ENCODE measurements at places on chromosomes 7 and 10.

DNA sequence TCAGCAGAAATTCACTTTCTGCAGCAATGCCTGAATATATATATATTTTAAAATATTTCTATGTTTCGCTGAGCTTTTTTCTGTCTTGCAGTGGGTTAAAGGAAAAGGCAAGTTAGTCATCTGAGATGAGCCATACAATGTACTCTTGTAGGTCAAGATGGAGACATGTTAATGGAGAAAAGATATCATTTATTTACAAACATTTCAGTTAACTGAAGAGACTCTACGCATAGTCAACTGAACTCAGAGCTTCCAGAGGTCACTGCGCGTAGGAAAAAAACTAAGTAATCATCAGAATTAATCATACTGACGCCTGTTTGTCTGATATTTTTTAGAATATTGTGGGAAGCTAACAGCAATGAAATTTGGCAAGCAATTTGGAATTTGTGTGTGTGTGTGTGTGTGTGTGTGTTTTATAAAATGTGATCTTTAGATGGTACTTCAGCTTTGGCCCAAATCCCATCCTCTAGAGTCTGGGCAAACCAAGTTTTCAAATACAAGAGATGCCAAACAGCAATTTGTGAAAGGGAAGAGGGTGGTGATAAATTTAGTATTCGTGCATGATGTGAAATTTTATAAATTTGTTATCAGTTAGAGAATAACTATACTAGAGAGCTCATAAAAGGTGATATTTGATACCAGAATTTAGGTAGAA, 193.9 kb upstream of the AGR3 start:
- no peak for DNase-seq

DNA sequence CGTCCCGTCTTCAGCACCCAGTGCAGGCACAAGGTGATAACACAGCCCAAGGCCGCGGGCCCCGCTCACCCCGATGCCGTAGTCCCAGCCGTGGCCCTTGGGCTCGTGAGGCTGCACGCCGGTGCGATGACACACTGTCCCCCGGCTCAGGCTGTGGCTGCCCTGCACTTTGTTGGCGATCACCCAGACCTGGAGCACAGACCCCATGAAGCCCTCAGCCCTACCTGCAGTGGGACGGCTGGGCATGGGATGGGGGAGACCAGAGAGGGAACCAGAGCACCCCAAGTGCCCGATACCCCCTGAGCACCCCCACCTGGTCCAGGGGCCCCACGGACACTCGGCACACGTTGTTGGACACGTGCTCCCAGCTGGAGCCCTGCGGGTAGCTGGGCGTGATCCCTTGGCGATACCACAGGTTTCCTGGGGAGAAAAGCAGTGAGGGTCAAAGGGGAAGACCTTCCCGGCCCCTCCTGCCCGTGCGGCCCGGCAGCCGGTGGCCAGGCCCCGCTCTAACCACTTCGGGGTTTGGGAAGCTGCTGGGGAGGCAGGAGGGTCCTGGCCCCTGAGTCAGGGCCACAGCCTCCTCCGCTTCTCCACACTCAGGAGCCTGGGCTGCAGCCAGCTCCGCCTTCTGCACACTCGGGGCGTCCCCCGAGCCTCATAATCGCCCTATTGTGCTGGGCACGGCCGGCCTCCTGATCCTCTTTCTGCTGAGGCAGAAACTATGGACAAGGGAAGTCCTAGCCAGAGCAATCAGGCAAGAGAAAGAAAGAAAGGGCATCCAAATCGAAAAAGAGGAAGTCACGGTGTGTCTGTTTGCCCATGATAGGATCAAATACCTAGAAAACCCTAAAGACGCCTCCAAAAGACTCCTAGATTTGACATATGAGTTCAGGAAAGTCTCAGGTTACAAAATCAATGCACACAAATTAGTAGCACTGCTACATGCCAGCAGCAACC, 6.7 kb downstream of the BHLHA15 start:
- no peak for DNase-seq

- no peak for DNase-seq
Measured at GRCh38 chr7:30984359-30985107, 20.8 kb downstream of the GHRHR start.

DNA sequence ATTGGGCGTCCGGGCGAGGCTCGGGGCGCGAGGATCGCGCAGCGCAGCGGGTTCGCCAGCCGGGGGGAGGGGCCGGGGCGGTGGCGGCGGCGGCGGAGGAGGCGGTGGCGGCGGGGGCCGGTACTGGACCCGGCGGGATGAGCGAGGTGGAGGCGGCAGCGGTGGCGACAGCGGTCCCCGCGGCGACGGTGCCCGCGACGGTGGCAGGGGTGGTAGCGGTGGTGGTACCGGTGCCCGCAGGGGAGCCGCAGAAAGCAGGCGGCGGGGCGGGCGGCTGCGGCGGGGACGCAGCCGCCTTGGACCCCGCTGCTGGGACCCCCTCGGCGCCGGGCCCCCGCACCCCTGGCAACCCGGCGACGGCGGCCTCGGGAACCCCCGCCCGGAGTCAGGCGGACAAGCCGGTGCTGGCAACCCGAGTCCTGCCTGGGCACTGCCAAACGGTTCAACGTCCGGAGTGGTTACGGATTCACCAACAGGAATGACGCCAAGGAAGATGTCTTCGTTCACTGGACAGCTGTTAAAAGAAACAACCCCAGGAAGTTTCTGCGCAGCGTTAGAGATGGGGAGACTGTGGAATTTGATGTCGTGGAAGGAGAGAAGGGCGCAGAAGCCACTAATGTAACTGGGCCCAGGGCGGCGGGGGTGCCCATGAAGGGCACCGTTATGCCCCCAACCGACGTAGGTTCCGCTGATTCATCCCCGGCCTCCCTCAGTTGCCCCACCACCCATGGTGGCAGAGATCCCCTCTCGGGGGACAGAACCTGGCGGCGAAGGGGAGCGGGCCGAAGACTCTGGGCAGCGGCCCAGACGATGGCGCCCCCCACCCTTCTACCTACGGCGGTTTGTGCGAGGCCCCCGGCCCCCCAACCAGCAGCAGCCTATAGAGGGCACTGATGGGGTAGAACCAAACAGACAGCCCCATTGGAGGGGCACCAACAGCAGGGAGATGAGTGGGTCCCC, 100.3 kb upstream of the CPXM2 start:
- no peak for DNase-seq

- no peak for DNase-seq
Measured at GRCh38 chr10:13990946-13991345, 339.8 kb downstream of the FRMD4A start.

DNA sequence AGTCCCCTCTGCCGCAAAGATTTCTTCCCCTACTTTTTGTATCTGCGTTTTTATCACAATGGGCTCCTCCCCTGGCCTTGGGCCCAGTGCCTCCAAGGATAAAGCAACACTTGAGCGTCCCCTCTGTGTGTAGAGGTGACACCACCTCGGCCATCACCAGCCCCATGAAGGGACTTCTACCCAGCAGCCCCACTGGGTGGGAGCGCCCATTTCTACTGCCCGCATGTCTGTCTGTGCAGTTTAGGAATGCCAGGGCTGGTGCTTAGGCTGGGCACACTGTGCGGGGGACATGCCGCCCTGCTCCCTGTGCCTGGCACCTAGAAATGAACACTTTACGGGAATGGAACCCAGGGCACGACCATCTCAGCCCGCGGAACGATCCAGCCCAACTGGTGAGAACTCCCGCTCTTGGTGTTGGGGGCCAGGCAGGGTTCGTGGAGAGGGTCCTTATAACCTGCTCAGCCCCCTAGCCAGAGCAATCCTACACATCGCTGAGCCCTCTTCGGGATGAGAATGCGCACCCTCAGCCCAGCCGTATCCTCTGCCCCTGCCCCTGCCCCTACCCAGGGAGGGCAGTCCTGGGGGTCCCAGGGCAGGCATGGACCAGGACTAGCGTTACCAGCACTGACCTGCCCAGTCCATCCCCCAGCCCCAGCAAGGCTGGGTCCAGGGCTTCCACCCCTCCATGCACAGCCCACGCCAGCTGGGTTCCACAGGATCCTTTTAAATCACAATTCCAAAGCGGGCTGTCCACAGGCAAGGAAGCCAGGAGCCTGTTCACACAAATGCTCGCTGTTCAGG, 12.8 kb downstream of the CRYGN start:
- no peak for DNase-seq

DNA sequence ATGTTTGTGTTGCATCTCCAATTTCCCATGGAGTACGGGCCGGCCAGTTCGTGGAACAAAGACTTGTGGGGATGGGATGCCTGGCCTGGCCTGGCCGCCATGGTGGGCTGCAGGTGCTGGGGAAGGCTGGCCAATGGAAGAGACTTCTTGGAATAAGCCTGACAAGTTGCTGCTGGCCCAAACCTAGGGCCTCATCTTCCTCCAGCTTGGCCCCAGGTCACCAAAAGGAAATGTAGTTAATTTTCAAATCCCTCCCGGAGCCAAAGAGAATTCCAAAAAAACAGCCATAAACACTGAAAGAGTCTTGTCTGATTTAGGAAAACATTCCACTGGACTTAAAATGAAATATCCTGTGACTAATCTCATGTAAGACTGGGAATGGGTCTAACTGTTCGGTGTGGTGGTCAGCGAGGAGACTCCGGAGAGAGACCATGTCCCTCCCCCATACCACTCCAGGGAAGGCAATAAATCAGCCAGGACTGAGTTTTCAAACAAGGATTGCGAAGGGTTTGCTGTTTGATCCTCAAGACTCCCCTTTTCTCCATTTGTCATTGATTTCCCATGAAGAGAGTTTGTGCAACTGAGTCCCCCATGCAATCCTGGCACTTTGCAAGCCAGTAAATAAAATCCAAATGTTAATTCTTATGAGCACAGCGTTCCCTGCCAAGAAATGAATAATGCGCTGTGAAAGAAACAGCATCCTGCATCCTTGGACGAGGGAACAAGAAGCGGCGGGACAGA, 128.7 kb upstream of the HABP2 start:
- DNase-seq: no peak

DNA sequence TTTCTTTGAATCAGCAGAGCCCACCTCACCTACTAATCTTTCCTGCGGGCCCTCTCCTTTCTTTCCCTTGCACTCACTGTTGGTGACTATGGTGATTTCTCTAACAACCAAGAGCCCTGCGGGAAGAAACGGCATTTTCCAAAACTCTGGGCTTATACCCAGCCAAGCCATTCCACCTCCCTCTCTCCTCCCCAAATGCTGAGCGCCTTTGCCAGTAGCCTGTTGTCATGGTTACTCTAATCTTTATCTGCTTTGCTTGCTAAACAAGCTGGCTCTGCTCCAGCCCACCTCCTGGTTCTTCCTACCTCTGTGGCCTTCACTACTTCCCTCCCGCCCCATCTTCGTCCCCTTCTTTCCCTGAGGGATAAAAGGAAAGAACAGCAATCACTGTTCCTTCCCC, 86.7 kb downstream of the DGKI start:
- no peak for DNase-seq

DNA sequence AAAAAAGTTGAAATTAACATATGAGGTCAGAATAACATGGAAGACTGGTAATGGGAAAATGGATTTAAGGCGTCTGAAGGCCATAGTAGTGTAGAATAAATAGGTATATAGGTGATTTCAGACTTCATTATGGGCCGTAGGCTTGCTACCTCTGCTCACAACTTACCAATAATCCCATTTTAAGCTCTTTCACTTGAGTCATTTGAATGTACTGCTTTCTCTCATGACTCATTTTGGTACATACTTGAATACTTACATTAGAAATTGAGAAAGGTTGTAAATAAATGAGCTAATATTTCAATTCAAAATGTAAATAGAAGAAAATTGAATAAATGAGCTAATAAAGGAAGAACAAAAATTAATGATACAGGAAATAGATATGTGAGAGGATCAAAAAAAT, 42.2 kb upstream of the NEUROD6 start:
- DNase-seq: no peak

DNA sequence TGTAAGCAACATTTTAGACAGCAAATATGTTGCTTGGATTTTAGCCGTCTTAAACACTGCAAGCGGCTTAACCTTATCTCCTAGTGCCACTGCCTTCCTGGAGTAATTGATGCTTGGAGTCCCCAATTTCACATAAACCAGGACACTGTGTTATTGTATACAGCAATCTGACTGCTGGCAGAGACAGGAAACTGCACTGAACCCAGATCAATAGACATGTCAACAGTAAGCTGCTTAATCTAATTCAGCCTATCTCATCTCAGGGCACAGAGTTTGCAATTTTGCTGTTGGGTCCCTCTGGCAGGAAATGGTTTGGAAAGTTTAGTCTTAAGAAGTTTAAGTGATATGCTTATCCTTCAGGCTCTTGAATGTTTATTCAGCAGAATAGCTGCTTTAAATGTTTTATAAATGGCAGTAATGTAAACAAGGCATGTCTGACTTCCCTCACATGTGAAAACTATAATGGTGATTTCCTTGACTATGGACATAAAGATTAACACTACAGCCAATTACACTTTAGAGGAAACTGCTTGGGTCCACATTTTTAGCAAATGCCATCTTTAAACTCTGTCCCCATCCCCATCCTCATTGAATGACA, 598.6 kb downstream of the PARD3 start:
- no peak for DNase-seq

GRCh38 chr7:133050200-133050995, 31.5 kb downstream of the CHCHD3 start:
- no peak for DNase-seq

All from left kidney (tissue), 8 donors.